ENCODE measurements at places on chromosomes 3 and 15. TPM values are rescaled to one million over a fixed set of nuclear protein-coding genes. Genes with fewer than 3 reads are reported as not detected.

TRPC1 gene
- 3.4 TPM for total RNA-seq

DNA sequence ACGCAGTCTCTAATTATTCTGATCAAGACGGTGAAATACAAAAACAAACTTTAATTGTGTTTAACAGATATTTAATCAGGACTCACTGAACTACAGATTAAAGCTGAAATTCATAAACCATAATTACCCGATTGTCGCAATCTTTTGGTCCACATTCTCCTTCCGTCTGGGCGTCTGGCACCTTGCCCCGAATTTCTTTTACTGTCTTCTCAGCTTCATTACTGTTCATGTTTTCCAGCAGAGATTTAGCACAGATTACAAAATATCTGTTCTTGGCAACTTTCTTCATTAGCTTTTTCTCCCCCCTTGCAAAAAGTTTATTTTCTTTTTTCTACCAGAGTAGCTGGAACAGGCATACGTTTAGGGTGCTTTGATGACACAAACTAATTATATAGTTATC is 271.4 kb downstream of the TIGIT start:
- no peak for DNase-seq

DNA sequence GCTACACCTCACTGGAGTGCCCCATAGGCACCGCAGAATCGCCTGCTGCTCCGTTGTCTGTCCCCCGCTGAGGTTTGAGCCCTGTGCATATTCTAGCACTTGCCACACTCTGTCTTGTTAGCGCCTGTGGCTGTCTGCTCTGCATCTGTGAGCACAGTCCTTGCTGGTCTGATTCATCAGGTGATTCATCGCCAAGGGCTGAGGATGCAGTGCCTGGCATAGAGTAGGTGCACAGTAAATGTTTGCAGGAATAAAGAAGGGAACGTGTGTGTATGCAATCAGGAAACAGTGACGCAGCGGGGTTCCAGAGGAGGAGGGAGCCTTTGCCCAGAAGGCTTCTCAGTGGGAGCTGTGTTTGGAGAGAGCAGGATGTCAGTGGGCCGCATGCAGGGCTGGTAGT is 124.0 kb upstream of the PLXNA1 start:
- DNase-seq = no peak

DNA sequence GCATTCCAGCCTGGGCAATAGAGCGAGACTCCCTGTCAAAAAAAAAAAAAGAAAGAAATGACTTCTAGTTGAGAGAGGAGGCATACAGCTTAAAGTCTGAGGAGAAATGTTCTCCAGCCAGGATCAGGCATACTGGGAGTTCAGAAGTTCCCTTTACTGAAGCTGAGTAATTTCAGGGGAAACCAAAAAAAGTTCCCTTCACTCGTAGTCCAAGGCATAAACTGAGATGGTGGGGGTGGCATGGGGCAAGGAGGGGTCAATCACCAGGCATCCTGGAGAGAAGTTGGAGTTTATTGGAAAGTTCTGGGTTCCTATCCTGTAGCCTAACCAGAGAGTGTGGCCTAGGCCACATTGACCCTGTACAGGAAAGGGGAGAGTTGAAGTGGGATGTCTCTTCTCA is 5.9 kb downstream of the GPX1 start:
- no peak for DNase-seq

CCR1 gene
- total RNA-seq = not detected

DNA sequence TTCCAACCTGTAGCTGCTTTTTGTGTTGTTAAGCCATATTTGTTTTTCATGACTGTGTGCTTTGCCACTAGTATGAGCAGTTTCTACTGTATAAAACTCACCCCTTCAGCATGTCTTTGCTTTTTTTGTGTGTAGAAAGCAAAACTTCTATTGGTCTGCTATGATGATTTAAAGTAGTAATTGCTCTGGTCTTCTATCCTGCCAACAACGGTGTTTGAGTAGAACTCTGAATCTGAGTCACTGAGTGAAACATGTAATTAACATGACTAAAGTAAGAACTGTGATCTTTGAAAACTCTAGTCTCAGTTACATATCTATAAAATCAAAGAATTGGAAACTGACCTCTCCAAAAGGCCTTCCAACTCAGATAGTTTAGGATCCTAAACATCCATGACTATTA is 133.6 kb downstream of the TPRG1 start:
- no peak for DNase-seq

DNA sequence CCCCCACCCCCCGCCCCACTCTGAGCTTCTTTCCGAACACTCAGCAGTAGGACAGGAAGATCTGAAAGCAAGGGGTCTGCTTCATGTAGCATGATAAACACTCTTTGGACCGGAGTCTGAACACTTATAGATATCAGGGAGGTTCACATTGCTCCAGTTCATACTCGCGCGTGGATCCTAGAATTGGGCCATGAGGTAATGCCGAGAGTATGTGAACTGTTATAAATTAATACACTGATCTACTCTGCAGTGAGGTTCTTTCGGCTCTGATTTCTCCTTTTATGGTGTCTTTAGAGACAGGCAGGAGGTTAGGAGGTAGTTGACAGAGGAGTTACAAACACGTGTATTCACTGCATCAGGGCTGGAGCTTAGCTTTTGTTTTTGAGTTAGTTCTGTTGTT is 223.0 kb downstream of the THSD4 start:
- DNase-seq = no peak

GRCh38 chr3:128908951-128909350 is 29.5 kb downstream of the ACAD9 start:
- no peak for DNase-seq

PLSCR4 gene
- total RNA-seq = not detected

CDHR4 gene
- not detected for total RNA-seq

GRCh38 chr3:54294214-54294613 is 171.9 kb downstream of the CACNA2D3 start:
- DNase-seq = no peak

- no peak for DNase-seq
Measured at GRCh38 chr15:82135638-82136037, 89.8 kb upstream of the MEX3B start.

SLC28A2 gene
- not detected for total RNA-seq

DNA sequence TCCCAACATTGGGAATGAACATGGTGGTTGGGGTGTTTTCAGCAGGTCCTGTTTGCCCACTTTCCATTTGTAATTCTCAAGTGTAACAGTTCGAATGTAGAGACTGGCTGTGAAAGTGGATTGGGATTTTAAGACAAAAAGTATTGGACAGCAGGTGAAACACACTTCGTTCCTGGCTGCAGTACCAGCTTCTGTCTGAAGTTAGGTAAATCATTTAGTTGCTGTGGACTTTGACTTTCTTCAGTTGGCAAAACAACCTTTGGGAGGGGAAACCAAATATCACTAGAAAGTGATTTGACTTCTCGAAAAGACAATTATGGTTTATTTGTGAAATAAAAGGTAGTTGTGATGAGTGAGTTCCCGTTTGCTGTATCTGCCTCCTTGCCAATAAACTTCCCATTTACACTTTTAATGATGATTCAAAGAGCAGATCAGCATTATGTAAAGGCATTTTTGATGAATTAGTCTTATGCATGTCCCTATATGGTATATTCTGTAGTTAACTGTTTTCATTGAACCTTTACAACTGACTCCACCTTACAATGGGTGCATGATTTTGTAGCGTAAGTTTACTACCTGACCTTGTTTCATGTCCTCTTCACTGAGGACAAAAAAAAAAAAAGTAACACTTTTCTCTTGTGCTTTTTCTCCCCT is 34.0 kb downstream of the FNDC3B start:
- DNase-seq = no peak

DNA sequence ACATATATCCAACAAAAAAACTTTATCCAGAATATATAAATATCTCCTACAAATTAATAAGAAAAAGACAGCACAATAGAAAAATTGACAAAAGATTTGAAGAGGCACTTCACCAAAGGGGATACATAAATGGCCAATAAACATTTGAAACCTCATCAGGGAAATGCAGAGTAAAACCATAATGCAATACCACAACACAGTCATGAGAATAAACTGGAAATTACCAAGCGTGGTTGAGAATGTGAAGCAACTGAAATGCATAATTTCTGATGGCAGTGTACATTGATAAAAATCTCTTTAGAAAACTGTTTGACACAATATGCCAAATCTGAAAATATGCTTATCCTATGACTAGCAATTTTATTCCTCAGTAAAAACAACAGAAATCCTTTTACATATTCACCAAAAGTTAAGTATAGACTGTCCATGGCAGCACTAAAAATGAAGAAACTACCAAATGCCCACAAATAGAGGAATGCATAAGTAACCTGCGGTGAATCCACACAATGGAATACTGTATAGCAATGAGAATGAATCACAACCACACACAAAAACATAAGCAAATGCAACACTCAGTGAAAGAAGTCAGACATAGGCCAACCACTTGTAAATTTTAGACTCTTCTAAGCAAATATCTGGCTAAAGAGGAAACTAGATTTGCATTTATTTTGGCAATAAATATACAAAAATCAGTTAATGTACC is 7.9 kb downstream of the LYZL4 start:
- DNase-seq = no peak

DNA sequence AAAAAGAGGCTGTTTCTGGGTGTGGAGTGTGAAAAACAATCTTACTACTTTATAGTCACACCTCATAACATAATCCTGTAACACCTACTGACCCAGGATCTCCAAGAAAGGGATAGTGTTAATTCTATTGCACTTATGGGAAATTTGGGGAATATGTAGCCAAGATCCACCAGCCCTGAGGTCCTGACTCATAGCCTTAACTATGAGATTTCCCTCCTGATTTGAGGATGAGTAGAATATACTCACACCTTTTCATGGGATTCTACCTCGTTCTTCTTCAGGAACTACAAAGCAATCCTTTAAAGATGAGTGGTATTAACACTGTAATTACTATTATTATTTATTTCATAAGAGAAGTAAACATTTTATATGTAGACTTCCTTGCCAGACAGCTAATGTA is 315.2 kb downstream of the MECOM start:
- no peak for DNase-seq

GRCh38 chr3:104855702-104856101 is 511.0 kb upstream of the ALCAM start:
- DNase-seq = no peak
